ENCODE measurements at places on chromosomes 4 and X.

DNA sequence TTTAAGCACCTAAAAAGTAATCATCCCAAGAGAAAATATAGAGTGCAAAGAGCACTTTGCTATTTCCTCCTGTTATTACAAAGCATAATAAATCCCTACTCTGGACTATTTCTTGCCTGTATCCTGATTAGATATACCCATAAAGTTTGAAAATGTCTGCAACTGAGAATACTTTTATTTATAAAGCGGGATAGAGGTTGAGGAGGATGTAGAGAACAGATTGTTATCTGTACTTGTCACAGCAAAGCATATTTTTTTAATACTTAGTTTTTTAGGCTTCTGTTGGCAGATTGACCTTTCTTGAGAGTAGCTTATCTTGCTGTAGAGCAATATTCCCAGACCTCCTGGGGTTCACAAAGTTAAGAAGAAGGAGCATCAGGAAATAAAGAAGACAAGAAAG, 396.1 kb downstream of the KCNIP4 start:
- no peak for DNase-seq

DNA sequence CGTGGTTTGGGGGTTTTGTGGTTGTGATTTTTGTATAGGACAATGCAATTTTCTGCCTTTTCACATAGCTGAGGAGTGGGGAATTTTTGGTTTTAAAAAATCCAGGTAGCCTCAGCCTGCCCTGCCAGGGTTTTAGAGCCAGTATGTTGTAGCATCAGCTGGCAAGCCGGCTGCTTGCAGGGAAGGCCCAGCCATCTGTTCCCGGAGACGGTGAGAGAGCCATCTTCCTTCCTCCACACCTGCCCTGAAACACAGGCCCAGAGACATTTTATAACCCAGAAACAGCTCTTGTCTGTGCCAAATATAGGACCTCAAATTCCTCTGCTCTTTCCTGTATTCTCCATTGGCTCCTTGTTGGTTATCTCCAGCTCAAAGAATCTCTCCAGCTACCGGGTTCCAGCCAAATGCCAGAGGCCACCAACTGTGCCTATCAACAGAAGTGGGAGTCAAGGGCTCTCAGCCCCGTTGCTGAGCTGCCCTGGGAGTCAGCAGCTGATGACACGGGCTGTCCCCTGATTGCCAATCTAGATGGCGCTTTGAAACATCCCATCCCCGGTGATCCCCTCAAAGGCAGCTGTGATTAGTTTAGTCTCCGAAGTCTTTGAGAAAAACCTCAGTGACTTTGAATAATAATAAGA, 595.2 kb downstream of the MID1IP1 start:
- no peak for DNase-seq

GRCh38 chr4:112085156-112086035, 59.9 kb upstream of the FAM241A start:
- no peak for DNase-seq

- DNase-seq = no peak
These were observed 8.4 kb upstream of the TMEM144 start for GRCh38 chr4:158201876-158202275.

DNA sequence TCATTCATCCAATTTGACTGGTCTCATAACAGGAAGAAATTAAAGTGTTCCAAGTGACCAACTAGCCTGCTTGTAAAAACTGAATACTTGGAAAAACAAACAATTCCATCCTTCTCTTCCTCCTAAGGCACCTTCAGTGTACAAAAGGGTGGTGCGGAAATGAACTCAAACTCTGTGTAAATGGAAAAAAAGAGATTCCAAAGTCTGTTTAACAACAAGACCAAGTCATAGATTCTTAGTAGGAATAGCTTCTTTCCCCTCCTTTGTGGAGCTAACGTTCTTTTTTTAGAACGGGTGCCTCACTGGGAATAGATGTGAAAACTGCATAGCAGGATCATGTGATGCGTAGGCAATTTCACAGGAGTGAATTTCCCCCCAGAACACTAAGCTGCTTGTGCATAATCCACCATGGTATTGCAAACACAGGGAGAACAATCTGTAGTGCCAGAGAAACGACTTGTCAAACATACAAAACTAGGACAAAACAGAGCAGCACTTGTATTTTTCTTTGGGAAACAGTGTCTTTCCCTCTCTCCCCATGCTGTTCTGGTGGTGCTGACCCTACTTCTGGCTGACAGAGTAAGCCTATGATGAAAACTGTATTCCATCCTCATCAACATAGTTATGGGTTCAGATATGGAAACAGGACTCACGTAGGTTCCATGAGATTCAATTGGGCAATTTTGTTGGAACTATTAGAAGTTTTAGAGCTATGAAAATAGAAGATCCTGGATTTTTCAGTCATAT, 13.2 kb upstream of the SOD3 start:
- DNase-seq = no peak

- DNase-seq = no peak
These were observed 115.0 kb upstream of the KCNIP4 start for GRCh38 chr4:22063613-22064012.

DNA sequence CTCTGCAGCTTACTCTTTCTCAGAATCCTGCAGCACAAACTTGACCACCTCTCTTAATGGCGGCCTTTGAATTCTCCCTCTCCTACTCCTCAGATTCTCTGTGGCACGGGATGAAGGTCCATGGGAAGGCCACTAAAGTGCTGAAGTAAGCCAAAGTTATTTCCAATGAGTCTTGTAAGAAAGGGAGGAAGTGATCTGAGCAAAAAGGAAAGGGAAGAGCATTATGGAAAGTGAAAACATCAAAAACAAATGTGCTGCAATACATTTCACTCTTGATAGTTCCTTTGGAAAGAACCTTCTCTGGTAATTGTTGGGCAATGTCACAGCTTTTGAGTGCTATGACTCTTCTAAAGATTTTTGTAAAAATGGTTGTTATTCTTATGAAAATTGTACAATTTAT, 54.3 kb upstream of the CAMK2D start:
- no peak for DNase-seq

DNA sequence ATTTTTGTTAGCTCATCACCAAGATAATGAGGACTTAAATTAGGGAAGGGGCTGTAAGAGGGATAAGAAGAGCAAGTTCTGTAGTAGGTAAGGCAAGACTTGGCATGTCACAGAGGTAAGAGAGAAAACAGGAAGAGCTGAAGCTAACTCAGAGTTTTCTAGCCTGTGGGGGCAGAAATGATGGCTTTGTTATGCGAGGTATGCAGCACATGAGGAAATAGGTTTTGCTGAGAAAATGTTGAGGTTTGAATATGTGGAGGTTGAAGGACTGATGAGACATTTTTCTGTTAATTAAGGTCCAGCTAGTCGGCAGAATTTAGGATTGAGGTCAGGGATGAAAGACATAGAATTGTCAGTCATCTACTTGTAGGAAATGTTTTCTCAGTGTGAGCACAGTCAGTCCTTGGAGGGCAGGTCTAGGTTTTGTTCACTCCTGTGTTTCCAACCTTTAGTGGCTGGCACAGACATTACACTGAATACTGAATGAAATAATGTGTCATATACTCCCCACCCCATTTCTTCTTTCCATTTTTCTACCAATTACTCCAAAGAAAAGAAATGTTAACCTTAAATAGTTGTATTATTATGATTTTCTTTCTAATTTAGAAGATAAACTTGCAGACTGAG, 154.0 kb upstream of the AADAT start:
- no peak for DNase-seq

DNA sequence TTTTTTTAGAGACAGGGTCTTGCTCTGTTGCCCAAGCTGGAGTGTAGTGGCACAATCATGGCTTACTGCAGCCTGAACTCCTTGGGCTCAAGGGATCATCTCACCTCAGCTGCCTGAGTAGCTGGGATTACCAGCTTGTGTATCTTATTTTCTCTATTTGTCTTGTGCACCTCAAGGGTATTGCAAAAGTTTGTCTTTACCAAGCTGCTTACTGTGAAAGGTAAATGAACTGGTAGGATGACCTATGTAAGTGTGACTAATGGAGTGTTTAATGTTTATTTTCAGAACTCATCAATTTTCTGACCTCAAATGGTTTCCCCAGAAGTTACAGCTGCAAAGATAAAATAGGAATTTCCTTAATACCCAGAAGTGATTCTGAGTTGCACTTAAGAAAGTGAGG, 5.3 kb upstream of the FGA start:
- no peak for DNase-seq

DNA sequence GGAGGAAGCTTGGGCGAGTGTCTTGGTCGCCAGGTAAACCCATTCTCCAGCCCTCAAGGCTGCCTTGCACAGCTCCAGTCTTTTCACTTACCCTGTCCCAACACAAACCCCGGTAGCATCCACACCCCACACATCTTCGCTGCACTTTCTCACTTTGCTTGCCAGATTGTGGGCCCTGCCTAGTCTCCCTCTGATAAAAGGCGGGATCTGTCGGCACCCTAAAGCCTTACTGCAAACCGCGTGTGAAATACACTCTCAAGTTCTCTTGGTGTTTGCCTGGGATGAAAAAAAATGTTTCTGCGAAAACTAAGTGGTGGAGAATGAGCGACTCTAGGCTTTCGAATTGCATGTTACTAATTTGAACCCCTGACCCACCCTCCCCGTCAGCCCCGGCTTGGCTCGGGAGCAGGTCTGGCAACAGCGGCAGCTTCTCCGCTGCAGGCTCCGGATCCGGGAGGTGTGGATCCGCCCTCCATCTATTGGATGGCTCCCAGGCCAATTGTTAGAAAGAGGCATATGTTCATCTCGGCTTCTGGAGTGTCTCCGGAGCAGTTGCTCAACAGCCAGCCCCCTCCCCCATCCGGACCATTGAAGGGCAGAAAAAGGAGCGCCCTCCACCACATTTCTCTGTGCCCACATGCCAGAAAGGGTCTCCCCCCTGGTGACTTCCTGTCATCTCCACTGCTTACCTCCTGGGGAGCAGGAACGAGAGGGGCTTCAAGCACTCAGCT, 3.0 kb upstream of the CITED1 start:
- peak; percentile 65 for DNase-seq

DNA sequence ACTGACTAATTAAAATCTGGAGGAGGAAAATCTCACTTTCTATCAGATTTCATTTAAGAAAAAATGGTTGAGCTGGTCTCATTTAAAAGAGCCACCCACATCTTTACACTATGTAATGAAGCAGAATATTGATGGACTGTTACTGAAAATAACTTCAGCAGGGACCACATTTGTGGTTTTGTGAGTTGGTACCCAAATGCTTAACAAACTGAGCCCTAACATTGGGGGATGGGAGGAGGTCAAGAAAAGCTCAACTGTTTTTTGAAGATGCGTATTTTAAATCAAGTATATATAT, 30.1 kb downstream of the HOPX start:
- no peak for DNase-seq

DNA sequence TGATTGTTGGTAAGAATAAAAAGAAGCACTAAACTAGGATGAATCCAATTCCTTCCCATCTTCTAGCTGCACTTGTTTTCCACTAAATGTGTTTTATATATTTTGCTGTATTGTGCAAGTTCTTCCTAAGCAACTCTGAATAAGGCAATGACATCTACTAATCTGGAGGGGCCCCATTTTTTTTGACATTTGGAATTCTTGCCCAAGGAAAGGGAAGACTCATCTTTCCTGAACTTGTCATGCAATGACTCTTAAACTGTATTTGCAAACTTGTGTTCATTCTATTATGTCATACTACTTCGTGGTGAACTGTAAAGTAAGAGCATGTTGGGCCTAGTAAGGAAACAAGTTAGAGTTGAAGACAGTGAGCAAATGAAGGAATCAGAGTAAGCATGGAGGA, 45.9 kb downstream of the FREM3 start:
- no peak for DNase-seq

DNA sequence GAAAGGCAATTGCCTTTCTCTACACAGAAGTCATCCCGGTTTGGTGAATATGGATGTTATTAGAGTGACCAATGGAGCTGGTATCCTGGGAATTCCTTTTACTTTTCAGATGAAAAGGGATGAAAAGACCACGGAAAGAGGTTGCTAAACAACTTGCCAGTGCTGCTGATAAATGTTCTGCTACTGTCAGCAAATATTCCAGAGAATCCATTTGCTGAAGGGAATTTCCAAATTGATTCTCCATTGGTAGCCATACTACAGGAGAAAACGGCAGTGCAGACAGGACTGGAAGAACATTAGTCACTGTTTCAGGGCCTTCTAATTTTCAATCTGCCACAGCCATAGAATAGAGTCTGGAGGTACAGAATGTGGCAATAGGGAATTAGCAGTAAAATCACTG, 451.5 kb downstream of the PCDH11X start:
- no peak for DNase-seq

- DNase-seq = no peak
These were observed 60.1 kb downstream of the FUNDC1 start for GRCh38 chrX:44482575-44482974.
